AG20443 (cell line): ENCODE measurements at places on chromosomes 4 and X.
A peak's percentile ranks its signal among the peaks of the same experiment; 100 is the strongest.

DNA sequence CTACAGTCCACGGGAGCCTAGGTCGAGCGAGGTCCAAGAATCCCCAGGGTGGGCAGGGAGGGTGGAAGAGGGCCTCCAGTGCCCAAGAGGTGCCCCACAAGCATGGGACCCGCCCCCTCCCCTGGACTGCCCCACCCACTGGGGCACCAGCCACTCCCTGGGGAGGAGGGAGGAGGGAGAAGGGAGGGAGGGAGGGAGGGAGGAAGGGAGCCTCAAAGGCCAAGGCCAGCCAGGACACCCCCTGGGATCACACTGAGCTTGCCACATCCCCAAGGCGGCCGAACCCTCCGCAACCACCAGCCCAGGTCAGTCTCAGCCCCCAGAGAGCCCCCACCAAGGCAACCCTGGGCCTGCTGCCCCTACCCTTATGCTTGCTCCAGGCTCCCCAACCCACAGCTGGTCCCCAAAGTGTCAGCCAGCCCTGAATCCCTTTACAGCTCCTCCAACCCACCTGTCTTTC, at the start of gene GATA1:
TSS of gene GATA1 (plus strand) at position 250 of the 460 bp plus-strand sequence. CDS start 4,520 bp downstream, outside the sequence.
- DNase-seq = no peak

DNA sequence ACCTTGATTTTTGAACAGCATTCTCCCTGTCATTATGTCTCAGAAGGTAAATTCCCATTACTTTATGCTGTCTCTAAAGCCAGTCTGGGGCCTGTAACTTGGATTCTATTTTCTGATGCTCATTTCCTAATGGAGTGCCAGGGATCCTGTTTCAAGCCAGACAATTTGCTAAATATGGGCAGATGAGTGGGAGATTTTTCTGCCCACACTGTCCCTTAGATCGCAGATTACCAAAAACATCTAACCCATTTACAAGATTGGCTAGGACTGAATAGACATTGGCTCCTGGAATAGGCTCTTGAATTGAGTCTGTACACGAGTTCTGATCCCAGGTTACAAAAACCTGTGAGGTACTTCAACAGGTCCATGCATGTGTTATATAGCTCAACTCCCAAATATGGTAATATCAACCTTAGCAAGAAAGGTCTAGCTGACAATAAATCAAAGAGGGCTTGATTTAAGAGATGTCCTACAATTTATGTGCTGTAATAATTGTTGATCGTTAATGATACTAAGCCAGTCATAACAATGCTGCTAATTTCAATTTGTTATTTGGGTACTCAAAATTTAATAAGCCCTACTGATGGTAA, 5.7 kb downstream of the GPC3 start:
- no peak for DNase-seq

GRCh38 chr4:113468165-113469022, 293.1 kb downstream of the CAMK2D start:
- DNase-seq = peak; percentile 85

DNA sequence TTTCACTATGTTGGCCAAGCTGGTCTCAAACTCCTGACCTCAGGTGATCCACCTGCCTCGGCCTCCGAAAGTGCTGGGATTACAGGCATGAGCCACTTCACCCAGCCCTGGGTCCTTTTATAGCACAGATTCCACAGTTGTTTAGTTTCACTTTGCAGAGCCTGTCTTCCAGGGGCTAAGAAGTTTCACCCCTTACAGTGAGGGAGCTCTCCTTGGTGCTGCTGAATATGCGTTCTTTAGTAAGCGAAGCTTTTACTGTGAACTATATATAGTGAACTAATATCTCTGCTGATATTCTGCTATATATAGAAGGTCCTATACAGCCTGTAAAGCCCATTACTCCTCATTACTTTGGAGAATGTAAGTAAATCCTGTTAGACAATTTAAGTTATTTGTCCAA, 4.2 kb downstream of the TCEAL6 start:
- no peak for DNase-seq
